Hair follicular keratinocyte (primary cell): ENCODE measurements at places on chromosomes 3 and 15. TPM values are rescaled to one million over a fixed set of nuclear protein-coding genes. Genes with fewer than 3 reads are reported as not detected.

Gene SRP14
- 219 and 254 TPM in 2 replicates for total RNA-seq

Gene RCN2
- total RNA-seq, result 62.2 and 74.5 TPM in 2 replicates

Gene CHDH
- total RNA-seq, result 0.04 and 0.08 TPM in 2 replicates

Gene GOLGA6L7
- not detected in 2 replicates for total RNA-seq

Gene SLC51B
- total RNA-seq, result not detected in 2 replicates
